LoVo (cell line): ENCODE measurements at places on chromosomes 11 and 22.

DNA sequence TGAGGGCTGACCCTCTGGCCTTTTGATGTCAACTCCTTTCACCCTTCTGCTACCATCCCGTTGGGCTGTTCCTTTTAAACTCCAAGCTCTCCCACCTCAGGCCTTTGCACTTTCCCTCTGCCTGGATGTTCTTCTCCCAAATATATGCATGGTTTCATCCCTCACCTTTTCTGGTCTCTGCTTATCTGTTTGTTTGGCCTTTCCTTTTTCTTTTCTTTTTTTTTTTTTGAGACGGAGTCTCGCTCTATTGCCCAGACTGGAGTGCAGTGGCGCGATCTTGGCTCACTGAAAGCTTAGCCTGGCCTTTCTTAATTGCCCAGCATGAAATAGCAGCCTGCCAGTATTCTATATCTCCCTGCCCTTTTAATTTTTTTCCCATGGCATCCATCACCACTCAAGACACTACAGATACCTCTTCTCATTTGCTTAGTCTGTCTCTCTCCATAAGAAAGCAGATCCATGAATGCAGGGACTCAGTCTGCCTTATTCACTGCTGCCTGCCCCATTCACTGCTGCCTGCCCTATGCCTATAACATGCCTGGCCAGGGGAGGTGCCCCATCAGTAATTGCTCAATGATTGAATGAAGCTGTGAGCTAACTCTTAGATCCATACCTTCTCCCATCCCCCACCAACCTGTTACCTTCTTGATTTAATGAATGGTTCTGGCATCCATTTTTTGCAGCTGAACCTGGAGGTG lies 58.4 kb upstream of the CLTCL1 start:
- DNase-seq, result no peak

DNA sequence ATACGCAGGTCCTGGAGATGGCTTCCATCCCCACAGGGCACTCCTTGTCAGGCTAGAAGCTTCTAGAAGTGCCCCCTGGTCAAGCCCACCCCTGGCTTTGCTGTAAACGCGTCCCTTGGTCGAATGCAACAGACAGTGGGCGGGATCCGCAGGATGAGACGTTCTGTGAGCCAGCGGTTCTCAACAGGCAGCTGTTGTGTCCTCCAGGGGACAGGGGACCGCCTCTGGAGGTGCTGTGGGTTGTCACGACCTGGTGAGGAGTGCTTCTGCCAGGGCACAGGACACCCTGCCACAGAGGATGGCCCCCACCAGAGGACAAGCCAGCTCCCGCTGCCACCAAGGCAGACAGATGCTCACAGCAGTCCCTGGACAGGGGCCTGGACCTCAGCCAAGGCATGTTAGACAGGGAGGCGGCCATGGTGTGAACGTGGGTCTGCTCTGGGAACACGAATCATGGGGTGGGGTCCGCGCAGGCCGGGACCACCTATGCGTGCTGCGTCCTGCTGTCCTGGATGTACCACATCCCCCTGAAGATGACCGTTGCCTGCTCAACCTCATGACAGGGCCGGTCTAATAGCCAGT lies 11.7 kb downstream of the CRELD2 start:
- DNase-seq, result no peak

DNA sequence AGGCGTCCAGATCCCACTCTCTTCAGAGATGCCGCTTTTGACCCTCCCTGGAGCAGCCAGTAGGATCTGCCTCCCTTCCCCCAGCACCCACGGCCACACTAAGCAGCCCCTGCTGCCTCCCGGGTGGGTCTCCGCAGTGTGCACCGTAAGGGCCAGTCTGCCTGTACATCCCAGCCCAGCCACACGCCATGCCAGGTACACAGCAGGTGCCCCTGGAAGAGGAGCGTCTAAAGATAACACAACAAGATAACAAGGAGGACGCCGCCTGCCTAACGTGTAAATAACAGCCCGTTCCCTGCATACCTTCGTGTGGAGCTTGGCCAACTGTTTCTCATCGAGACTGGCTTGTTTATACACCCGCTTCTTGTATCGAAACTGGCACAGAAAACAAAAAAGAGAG lies 139.4 kb downstream of the SHANK2 start:
- DNase-seq, result no peak

GRCh38 chr11:15149050-15149449 lies 34.3 kb downstream of the INSC start:
- no peak for DNase-seq

DNA sequence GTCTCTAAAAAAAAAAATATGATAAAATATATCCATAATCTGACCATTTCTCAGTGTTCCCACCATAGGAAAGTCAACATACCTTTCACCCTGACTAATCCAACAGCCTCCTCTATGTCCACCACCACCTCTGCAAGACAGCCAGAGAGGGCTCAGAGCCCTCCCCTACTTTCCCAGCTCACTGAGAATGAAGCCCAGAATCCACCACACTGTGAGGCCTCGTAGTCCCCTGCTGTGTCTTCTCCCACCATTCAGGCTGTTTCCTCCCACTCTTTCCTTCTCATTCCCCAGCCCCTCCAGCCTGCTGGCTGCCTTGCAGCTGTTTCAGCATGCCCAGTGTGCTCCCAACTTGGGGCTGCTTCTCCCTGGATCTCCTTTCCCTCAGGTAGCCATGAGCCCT lies 27.0 kb downstream of the SGSM3 start:
- no peak for DNase-seq

- peak; percentile 96 for DNase-seq
Measured at GRCh38 chr11:57761301-57762234, at the start of gene CTNND1. Gene CTNND1 (plus strand): TSS chr11:57761802. CDS start chr11:57791479, 29,677 bp downstream.

- DNase-seq, result peak; percentile 55
Measured at GRCh38 chr11:35907648-35908431, 36.0 kb upstream of the LDLRAD3 start.

- DNase-seq, result no peak
Measured at GRCh38 chr22:43182726-43183125, 4.2 kb downstream of the TTLL12 start.

DNA sequence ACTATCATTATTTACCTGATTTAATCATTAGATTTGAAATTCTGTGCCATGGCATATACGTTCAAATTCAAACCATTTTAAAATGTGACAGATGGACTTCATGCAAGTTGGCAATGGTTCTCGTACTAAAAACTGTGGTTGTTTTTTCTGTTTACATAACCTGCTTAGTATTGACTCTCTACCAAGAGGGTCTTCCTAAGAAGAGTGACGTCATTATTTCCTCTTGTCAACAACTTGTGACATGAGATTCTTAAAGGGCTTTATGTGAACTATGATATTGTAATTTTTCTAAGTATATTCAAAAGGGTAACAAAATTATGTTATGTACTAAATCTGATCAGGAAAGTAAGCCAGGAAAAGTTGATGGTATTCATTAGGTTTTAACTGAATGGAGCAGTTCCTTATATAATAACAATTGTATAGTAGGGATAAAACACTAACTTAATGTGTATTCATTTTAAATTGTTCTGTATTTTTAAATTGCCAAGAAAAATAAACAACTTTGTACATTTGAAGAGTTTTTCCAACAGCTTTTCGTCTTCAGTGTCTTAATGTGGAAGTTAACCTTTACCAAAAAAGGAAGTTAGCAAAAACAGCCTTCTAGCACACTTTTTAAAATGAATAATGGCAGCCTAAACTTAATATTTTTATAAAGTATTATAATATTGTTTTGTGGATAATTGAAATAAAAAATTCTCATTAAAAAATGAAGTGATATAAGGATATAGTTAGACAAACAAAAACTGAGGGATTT lies 87.0 kb downstream of the GRK3 start:
- no peak for DNase-seq

DNA sequence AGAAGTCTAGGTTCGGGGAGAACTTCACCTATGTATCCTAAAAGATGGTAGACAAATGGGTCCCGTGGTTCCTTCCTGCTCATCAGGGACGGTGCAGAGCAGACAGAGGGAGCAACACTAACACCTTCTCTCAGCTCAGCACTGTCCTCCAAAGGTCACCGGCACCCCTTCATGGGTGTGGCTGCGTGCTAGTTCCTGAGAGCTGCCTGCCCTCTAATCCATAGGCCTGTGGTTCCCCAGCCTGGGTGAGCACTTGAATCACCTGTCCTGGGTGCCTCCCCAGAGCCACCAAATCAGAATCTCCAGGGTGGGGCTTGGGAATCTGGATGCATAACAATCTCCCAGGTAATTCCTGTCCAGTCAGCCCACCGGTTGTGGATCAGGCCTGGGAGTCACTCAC lies 113.9 kb upstream of the TMEM45B start:
- no peak for DNase-seq

GRCh38 chr11:78277314-78277994 lies 88.7 kb downstream of the USP35 start:
- peak; percentile 84 for DNase-seq

- no peak for DNase-seq
Measured at GRCh38 chr11:2138431-2139122, 612 bp downstream of the IGF2 start.

DNA sequence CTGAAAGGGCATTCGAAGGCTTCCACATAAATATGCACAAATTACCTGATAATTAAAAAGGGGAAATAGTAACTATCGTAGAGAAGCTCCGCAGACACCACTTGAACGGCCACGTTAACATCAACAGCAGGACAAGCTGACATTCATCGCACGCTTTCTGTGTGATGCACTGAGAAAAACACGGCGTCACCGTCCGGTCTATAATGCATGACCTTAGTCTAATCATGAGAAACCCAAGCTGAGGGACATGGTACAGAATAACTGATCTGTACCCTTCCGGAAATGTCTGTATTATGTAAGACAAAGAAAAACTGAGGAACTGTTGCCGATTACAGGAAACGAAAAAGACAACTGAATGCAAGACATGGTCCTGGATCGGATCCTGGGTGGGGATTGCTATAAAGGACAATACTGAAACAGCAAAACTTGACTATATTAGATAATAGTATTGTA lies 678 bp upstream of the RANGAP1 start:
- peak; percentile 29 for DNase-seq

DNA sequence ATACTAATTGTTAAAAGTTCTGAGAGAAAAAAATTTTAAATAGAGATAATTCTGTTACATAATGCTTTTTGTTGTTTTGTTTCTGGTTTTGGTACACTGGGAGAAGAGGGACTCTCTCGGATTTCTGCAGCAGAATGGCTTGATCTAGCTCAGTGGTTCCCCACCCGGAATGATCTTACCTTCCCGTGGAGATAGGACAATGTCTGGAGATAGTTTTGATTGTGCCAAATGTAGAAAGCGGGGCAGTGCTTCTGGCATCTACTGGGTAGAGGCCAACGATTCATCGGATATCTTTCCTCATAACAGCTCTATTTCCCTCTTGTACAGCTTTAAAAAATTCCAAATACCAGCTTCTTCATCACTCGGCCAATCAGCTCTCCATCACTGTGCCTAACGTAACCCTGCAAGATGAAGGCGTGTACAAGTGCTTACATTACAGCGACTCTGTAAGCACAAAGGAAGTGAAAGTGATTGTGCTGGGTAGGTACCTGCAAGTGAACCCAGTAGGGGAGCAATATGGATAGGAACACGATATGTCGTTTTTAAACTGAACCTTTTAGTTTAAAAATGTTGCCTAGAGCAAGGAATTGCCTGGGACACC lies 13.2 kb downstream of the CRTAM start:
- DNase-seq, result no peak

DNA sequence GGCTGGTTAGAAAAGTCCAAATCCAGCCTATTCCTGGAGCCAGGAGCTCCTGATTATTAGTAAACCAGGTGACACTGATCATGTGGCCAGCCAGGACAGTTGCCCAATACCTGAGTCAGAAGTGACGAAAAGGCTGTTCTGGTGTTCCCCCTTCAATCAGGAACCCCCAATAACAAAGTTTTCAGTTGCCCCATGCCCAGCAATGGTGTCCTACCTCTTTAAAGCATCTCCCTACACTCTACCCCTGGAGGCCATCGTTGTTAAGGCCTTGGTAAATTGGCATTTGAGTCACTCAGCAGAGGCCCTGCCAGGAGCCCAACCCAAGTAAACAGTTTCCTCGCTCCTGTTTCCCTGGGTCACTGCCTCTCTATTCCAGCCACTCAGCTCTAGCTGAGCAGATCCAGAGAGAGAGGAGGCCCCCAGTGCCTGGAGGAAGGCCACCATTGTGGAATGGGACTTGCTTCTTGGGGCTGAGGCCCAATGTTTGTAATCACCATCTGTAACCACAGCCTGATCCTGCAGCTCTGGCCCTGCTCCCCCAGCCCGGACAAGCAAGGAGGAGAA lies 25.0 kb downstream of the ARHGAP1 start:
- DNase-seq, result no peak

DNA sequence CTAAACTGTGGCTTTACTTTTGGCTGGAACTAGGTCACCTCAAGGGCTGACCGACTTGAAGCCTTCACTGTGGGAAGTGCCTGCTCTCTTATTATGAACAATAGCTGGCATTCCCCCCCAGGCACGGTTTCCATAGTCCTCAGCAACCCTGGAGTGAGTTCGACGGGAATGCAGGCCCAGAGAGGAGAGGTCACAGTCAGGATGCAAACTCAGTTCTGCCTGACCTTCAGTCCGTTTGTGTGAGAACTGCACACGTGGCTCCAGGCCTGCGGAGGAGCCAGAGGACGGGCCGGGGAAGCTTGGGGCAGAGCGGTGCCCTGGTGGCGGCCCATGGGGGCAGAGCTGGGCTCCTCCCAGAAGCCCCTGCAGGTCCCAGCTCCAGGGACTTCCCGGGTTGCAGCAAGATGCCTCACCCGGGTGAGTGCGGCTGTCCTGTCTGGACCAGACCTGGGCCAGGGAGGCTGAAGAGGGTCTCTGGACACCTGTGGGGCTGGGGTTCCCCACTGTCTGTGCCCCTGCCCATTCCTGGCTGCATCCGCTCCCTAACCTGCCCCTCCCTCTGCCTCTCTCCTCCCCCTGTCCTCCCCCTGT lies 17.2 kb downstream of the SLC25A18 start:
- no peak for DNase-seq

- DNase-seq, result peak; percentile 79
Measured at GRCh38 chr11:65576867-65577755, 1.3 kb downstream of the EHBP1L1 start.

GRCh38 chr22:40684728-40685127 lies 5.4 kb downstream of the MCHR1 start:
- no peak for DNase-seq

DNA sequence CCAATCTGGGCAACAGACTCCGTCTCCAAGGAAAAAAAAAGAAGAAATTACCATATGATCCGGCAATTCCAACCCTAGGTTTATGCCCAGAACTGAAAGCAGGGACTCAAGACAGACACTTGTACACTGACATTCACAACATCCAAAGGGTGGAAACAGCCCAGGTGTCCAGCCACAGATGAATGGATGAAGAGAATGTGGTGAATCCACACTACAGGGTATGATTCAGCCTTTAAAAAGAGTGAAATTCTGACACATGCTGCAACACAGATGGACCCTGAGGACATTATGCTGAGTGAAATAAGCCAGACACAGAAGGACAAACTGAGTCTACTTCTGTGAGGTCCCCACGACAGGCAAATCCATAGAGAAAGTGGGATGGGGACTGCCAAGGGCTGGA lies 43.9 kb downstream of the SGSM3 start:
- DNase-seq, result no peak
